Stimulated activated CD8-positive, alpha-beta memory T cell treated with anti-CD3 and anti-CD28 coated beads, Interleukin-4, amount 100 ng/mL, for 1 hour (primary cell): ENCODE measurements at places on chromosomes 7 and 10.

GRCh38 chr10:30185916-30186315 lies 126.5 kb upstream of the JCAD start:
- no peak for DNase-seq

GRCh38 chr7:88666626-88667025 lies 92.9 kb upstream of the ZNF804B start:
- DNase-seq, result no peak

GRCh38 chr10:105139363-105139896 lies 498.3 kb downstream of the SORCS3 start:
- no peak for DNase-seq

- no peak for DNase-seq
Measured at GRCh38 chr7:114988755-114989375, 67.0 kb downstream of the MDFIC start.

DNA sequence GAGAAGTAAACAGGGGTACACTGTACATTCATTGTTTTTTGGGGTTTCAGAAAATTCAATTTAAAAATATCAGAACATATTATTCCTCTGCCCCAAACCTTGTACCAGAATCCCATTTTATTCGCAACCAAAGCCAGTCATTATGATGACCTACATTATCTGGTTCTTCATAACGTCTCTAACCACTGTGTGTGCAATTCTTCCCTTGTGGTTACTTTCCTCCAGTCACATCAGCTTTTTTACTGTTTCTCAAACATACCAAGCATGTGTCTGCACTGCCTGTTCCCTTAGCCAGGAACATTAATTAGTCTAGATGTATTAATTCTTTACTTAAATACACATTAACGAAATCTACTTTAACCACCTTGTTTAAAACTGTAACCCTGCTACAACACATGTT lies 64.8 kb downstream of the THSD7A start:
- DNase-seq, result no peak

- no peak for DNase-seq
Measured at GRCh38 chr7:27615420-27616185, 47.1 kb downstream of the HIBADH start.

DNA sequence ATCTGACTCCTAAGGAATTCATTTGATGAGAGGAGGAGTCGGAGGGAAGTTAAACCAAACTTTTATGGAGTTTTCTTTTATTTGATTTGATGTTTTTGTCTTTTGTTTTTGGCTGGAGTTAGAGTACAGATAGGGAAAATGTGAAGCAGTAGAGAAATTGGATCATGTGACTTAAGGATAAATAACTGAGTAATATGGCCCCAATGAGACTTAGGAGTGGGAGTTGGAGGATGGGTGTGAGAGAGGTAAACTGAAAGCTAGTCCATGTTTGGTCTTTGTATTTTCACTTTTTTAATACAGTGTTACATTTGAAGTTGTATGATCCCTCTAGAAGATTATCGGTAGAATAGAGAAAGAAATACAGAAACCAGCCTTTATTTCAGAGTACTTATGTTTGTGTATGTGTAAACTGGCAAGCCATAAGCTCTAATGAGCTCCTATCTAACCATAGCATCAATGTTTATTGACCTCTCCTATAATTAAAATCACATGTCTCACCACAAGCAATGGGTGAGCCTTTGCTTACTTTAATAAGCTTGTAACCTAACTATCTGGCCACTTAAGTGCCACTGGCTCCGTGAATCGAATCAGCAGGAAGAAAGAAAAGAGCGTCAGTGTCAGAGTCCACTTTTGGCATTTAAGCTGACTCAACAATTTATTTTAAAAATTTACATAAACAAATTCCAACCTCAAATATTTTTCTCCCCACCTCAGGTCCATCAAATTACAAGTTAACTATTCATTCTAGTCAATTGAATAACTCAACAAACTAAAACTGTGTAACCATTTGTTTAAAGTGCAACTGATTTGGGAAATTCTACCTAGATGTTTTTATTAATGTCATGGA lies 113.8 kb downstream of the EPDR1 start:
- no peak for DNase-seq

DNA sequence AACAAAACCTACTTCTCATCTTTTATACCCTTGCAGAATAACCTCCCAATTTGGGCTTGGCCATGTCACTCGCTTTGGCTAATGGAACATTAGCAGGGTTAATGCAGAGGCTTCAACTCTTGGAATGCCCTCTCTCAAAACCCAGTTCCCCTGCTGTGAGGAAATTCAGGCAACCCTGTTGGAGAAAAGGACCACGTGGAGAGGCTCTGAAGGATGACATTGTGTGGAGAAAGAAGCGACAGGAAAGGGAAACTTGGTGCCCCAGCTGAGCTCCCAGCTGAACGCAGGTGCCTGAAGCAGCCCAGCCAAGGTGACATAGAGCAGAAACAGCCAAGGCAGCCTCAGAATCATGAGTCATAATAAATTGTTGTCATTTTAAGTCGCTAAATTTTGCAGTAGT lies 214.2 kb upstream of the GHITM start:
- DNase-seq, result no peak

- no peak for DNase-seq
Measured at GRCh38 chr10:119346095-119346832, 138.9 kb downstream of the GRK5 start.

DNA sequence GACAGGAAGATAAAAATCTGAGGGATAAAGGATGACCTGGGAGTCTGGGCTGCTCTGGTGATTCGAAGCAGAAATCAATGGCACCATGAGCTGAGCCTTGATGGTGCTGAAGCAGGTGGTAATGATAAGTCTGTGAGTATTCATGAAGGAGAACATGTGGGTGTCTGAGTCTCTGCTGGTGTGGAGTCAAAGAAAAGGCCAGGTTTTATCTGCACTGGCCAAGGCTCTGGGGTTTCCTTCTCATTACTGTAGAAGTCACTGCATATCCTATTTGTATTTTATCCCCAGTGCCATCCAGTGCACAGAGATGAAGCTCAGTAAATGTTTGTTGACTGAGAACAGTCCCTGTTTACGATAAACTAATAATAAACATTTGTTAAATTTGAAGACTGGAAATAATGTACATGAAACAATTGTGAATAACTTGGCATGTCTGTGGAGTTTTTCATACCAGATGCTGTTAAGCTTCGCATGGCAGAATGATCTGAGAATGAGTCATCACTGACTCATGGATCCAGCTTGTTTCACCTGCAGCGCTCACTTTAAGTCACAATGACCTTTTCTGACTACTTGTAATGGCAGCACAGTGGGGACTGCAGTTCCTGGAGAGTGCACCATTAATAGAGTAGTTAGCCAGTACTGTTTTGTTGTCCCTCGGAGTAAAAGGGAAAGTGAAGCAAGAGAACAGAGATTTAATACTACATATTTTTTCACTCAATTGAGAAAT lies 538.5 kb downstream of the HTR7 start:
- DNase-seq, result no peak

- no peak for DNase-seq
Measured at GRCh38 chr10:44820094-44820493, 91.0 kb upstream of the TMEM72 start.

DNA sequence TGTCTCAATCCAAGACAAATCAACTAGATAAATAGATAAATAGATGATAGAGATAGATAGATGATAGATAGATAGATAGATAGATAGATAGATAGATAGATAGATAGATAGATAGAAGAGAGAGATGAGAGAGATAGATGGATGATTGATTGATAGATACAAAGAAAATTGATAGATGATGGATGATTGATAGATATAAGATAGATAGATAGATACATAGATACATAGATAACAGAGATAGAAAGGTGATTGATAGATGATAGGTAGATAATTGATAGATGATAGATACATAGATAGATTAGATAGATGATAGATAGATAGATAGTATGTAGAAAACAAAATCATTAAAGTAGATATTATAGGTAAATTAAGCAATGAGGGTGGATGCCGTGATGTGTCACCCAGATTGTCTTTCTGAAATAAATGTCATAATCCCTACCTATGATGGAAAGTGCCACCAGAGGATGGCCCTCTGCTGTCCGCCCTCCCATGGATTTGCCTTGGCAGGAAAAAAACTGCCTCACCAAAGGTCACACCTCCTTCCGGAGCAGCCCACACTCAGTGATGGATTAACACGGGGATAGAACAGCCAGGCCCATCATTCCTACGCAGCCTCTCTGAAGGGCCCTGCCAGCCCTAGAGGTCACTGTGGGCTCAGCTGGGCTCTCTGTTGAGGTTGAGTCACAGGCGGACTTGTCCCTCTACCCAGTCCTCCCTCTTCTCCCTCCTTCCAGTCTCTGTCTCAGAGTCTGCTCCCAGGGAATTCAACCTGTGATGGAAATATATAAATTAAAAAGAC lies 50.8 kb downstream of the KCNH2 start:
- no peak for DNase-seq

DNA sequence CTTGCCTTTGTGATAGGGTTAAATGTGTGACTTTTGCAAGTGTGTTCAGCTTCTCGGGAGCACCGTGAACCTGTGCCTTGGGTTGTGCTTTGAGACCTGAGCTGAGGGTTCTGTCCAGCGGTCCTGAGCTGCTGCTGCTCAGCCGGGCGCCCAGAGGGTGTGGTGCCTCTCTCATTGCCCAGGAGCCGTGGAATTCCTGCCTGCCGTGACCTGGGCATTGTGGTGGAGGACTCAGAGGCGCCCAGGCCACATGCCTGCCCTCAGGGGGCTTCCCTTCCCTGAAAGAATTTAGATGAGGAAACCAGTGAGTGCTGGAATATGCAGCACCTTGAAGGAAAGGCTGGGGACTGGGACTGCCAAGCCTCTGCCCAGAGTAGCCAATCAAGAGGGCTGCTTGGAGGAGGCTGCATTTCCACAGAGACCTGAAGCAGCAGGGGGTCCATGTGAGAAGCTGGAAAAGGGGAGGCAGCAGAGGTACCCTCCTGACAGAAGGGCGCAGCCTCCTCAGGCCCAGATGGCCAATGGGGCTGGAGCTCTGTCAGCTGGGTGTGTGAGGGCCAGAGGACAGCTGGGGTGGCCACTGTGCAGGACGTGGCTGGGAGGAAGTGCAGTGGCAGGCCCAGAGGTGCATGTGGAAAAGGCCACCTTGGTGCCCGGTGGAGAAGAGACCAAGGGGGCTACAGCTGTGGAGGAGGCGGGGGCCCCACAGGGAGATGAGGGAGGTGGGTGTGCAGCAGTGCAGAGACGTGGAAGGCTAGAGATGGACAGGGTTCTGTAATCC lies 107.3 kb downstream of the NKX6-2 start:
- no peak for DNase-seq

DNA sequence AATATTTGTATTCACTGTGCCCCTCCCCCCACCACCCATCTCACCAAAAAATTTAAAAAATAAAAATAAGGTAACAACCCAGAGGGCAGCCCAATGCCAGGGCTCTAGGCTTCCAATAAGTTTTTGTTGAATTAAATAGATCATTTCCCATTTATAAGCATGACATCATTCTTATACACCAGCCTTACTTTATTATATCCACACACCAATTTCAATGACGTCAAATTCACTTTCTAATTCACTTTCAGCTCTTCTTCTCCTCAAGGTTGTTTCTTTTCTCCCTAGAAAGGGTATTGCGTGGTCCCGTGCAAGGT lies 1.2 kb upstream of the DKK1 start:
- no peak for DNase-seq

GRCh38 chr10:97991871-97992270 lies 38.5 kb downstream of the CRTAC1 start:
- no peak for DNase-seq

DNA sequence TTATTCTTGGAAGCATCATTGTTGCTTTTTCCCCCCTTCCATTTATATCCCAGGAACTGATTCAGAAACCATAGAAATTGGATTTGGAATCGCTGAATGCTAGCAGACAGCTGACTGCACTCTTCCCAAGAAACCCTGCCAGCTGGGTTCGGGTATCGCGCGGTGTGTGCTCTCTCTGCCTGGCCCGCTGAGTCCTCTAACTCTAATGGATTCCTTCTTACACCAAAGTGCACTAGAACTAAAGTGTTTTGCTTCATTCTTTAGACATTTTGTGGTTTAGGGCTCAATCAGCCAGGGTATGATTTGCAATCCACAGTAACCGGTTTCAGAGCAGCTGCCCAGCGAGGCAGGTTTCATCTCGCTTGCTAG lies 92.2 kb downstream of the EGFR start:
- DNase-seq, result no peak
